ENCODE measurements at places on chromosomes 1 and 21.

GRCh38 chr1:8516793-8517556 is 199.1 kb downstream of the SLC45A1 start:
- peak; percentile 79 for DNase-seq

GRCh38 chr1:98546319-98546718 is 115.2 kb upstream of the SNX7 start:
- no peak for DNase-seq

- no peak for DNase-seq
These were observed 28.3 kb upstream of the RAB3GAP2 start for GRCh38 chr1:220300442-220301121.

DNA sequence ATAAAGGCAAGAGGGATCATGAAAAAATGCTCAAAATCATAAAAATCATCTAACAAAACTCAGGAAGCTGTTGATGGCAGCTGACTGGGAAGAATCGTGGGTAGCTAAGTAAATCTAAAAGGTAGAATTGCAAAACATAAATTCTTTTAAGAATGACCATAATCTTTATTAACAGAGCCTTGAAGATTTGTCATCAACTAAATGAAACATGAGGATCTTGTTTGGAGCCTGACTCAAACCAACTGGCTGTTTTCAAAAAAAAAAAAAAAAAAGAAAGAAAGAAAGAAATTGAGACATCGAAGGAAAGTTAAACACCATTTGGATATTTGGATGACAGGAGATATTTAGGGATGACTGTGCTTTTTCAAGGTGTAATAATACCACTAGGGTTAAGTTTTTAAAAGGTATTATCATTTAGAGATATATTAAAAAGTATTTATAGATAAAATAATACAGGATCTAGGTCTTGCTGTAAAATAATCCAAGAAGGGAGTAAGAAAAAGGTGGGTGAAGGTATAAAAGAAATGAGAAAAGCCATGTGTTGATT is 48.6 kb downstream of the CD34 start:
- no peak for DNase-seq

GRCh38 chr1:21189906-21190500 is 13.3 kb upstream of the EIF4G3 start:
- DNase-seq, result no peak

DNA sequence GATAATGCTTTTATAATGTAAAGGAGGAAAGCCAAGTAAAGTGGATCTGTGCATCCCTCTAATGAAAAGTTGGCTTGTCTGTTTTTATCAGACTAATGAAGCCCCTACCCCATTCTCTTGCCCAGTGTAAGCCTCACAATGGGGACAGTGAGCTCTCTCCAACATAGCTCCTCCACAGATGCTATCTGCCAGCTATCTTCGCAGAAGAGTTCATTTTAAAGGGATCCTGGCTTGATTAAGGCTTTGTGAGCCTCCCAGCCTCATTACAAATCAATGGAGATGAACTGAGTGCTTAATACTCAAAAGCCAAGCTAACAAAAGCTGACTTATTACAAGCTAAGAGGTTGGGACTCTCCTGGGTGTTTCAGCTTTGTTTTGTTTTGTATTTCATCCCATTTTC is 514.7 kb downstream of the NUF2 start:
- DNase-seq, result no peak

GRCh38 chr1:235502601-235503402 is 1.4 kb downstream of the B3GALNT2 start:
- DNase-seq, result no peak

DNA sequence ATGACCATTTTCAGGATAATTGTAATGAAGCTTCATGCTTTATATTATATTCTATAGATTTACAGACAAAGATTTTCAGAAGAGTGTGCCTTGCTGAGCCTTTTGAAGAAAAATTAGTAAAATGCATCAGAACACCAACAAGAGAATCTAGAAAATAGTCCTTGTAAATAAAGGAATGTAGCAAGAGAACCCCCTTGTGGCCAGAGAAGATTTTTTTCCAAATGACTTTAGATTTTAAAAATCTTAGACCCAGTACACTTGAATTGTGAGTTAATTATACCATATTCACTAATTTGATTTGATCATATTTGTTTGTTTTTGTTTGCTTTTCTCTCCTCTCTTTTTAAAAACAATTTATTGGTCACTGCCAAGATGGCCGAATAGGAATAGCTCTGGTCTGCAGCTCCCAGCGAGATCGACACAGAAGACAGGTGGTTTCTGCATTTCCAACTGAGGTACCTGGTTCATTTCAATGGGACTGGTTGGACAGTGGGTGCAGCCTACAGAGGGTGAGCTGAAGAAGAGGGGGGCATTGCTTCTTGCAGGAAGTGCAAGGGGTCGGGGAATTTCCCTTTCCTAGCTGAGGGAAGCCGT is 12.8 kb upstream of the IFI44L start:
- peak; percentile 22 for DNase-seq

- DNase-seq, result no peak
These were observed 171.5 kb upstream of the PTBP2 start for GRCh38 chr1:96550061-96550460.

DNA sequence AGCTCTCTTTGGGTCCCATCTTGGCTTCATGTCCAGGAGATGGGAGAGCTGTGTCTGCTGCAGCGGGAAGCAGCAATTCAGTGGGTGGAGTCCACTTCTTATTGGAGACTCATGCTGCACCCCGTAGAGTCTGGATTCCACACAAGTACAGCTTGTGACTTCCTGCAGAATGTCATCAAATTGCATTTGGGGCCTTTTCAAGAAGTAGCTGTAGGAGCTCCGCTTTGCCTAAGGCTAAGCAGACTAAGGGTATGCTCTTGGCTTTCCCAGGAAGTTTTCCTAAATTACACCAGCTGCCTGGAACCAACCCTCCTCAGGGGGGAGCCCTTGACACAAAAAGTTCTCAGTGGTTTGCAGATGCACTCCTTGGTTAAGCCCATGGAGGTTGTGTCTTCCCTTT is 5.7 kb upstream of the MOB3C start:
- no peak for DNase-seq

DNA sequence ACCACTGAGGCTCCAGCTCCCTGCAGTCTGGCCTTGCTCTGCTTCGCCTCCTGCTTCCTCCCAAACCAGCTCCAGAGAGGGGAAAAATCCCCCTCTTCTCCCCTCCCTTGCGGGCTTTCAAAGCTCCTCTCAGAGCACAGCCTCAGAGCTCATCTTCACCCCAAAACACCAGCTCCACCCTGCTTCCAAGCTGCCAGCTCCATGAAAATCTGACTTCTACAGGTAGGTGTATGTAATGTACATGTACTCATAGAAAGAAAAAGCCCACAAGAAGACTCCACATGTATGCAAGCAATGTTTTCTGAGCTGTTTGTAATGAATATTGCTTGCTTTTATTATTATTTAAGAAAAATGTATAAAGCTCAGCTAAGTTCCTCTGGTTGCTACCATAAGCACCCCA is 8.4 kb downstream of the SLC41A1 start:
- DNase-seq, result no peak

GRCh38 chr1:46096269-46097148 is 35.9 kb downstream of the PIK3R3 start:
- no peak for DNase-seq

- no peak for DNase-seq
These were observed 103.1 kb downstream of the ATP6V1G3 start for GRCh38 chr1:198437332-198437731.

- peak; percentile 45 for DNase-seq
These were observed 84.2 kb downstream of the LBR start for GRCh38 chr1:225343618-225344017.

DNA sequence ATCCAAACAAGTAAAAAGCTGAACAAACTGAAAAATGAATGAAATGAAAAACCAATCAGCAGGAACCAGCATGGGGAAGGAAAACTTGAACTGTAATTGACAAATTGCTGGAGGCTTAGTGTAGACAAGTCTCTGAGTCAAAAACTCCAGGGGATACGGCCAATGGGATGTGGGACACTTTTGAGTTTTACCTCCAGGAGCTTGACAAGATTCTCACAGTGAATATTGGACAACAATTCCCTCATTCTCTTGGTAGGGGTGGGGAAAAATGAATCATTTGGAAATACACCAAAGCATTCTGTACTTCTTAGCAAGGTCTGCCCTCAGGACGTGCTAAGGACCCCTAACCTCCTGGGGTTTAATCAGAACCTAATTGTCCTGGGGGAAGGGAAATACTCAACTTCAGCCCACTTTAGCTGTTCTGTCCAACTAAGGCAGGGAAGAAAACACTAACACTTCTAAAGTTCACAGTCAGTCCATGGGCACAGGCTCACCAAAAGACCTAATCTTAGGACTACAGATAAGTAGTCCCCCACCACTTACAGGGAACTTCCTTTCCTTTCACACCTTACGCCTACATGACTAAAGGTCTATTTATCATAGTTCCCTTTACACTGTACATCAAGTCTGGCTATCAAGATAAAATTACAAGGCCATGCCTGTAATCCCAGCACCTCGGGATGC is 60.7 kb upstream of the CDC42BPA start:
- DNase-seq, result no peak

GRCh38 chr1:23384312-23385058 is 14.8 kb upstream of the ZNF436 start:
- DNase-seq, result no peak

DNA sequence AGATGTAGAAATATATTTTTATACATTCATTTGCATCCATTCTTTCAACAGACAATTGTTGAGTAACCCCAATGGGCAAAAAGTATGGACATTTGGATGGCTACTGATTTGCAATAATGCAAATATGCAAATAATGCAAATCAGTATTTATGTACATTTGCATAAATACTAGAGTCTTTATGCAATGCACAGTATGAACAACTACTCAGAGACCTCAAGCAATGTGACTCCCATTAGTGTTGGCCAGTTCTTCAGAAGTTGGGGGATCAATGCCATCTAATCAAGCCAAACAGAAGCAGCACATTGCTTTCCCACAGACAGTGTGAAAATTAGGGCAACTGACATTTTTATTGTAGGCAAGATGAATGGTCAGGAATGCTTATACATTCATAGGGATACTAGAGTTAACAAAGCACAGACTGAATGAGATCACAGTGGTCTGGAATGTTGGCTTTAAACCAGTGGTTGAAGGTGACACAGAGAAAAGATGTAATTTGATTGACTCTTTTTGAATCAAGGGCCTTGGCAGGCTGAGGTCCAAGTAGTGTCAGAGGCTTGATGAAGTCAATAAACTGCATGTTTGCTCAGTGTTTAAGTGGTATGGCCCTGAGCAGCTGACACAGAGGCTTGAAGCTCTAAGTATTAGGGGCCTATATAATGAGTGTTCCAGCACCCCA is 256.6 kb downstream of the CTH start:
- DNase-seq, result no peak

- no peak for DNase-seq
These were observed 526.4 kb upstream of the USP24 start for GRCh38 chr1:55741516-55741915.

GRCh38 chr1:45968941-45969666 is 163.3 kb downstream of the PIK3R3 start:
- DNase-seq, result no peak

GRCh38 chr1:4153571-4153970 is 253.5 kb upstream of the C1orf174 start:
- no peak for DNase-seq

GRCh38 chr1:167431909-167432650 is 86.2 kb downstream of the CD247 start:
- DNase-seq, result no peak

DNA sequence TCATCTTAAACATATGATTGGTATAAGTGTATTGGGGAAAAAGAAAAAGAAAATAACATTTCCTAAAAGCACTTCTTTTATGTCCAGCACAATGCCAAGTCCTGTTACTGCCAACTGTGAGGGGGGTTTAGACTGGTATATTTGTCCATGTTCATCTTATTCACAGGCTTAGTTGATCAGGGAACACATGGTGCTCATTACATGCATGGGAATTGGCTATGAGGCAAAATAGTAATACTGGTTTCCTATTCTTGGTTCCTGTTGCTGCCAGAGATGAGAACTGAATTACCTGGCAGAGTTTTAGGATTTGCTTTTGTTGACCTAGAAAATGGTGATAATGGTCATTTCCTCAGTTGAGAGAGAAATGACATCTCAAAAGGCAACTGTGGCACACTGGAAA is 398.8 kb downstream of the DUSP10 start:
- DNase-seq, result no peak

- DNase-seq, result peak; percentile 73
These were observed 1.4 kb downstream of the EIF4G3 start for GRCh38 chr1:21175324-21175669.

GRCh38 chr1:32724678-32725614 is 22.4 kb upstream of the SYNC start:
- peak; percentile 66 for DNase-seq

GRCh38 chr21:42032266-42032665 is 22.1 kb upstream of the ZBTB21 start:
- DNase-seq, result no peak

DNA sequence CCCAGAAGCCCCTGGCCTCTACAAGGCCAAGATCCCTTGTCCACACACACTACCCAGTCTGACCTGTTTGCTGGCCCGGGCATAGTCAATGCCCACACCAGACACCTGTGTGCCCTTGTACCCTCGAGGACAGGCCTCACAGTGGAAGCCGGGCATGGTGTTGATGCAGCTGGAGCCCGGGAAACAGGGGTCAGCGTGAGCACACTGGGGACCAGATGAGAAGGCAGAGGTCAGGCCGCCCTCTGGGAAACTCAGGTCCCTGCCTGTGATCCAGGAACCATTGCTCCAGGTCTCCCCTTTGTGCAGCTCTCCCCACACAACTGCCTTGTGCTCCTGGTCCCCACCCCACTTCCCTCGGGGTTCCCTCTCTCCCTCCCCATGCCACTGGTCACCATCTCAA is 5.5 kb downstream of the THBS3 start:
- DNase-seq, result no peak

DNA sequence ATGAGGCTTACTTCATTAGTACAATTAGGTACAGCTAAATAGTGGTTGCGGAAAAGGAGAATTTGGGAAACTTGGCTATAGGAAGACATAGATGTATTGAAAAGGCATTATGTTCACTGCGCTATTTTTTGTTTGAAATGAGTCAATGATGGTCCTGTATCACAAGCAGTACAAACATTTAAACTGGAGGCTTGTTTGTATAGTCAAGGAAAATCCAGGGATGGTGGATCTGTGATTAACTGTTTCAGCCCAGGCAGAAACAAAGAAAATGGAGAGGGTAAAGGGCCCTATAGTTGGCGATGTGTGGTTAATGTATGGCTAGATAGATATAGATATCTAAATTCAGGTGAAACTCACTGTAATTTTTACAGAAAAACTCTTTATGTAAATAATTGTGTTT is 79.9 kb downstream of the CLIC4 start:
- DNase-seq, result no peak

- no peak for DNase-seq
These were observed at the start of gene FAM167B for GRCh38 chr1:32246888-32247273. FAM167B (plus strand) TSS chr1:32247222; CDS start chr1:32247422, 200 bp downstream.

DNA sequence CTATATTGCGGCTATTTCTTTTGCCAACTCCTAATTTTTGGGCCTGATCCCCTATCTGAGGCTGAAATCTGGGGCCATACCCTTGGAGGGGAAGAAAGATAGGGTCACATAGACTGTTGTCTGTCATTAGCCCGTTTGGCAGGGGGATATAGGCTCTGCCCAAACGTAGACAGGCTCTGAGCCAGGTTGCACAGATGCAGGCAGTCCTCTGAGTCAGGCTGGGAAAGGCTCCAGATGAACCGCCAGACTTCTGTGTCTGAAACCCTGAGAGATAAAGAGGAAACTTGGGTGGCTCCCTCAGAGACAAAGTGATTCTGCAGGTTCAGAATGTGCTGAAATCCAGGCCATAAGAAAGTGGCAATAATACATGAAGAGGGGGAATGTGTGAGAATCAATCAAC is 4.0 kb upstream of the CAP1 start:
- no peak for DNase-seq
